Activated CD4-positive, alpha-beta memory T cell treated with anti-CD3 and anti-CD28 coated beads for 36 hours (primary cell): ENCODE measurements at places on chromosomes 12 and 14.

DNA sequence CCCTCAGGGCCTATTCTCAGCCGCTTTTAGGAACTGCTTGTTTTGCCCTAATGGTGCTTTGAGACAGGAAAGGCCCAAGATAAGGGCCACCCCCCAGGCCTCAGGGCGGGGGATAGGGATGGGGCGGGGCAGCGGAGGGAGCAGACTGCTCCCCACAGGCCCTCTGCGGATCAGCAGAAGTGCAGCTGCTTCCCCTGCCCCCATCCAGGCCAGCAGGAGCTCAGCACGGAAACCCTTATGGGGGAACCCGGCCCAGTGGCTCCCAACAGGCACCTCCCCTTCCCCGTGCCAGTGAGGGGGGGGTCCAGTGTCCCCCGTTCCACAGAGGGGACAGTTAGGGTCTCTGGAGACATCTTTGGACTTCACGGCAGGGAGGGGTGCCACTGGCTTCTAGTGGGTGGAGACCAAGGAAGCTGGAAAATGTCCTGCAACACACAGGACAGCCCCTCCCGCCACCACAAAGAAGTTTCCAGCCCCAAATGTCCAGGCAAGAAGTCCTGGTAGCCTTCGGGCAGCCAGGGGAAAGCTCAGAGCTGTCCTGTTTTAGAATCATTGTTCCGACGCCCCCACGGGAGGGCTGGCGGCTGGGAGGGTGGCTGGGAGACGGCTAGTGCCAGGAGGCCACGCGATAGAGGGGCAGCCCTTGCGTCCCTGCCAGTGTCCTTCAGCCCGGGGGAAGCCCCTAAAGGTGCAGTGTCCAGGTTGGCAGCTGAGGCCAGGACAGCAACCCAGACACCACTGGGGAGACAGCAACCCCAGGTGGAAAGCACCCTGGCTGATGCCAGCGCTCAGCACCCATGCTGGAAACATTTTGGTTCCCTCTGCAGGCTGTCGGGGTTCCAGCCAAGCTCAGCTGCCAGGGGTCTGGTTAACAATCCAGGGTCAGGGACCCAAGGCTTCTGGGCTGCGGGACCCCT lies 10.4 kb upstream of the GPR132 start:
- peak; percentile 58 for DNase-seq

DNA sequence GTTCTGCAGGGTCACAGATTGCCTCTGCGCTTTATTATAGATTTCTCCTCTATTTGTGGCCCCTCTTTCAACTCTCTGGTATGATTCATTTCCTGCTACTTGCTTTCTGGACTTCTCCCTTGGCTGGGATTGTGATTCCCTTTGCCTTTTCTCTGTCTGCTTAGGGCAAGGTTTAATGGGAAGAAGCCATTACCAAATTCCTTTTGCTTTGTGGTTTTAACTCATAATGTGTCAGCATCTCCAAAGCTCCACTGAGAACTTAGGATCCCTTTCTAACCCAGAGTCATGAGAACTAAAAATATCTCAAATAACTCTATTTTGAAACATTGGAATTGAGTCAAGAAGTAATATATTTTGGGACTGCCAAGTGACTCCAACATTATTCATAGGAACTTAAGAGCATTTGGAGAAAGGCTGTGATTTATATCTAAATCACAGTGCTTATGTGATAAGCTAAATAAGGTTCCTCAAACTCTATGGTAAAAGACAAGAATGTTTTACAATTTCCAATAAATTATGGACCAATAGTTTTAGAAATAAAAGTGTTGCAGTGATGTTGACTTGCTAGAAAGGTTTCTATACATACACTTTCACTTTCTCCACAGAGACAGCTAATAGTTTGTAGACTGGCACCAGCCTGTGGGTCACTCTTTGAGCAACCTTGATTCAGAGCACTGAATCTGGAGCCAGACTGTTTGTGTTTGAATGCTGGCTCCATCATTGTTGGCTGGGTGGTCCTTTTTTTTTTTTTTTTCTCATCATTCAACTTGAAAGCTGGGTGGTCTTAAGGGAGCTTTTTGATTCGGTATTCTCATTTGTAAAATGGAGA lies 93.9 kb downstream of the DACT1 start:
- DNase-seq: no peak

- DNase-seq: no peak
These were observed 110.6 kb downstream of the GTF2A1 start for GRCh38 chr14:81110186-81110585.

DNA sequence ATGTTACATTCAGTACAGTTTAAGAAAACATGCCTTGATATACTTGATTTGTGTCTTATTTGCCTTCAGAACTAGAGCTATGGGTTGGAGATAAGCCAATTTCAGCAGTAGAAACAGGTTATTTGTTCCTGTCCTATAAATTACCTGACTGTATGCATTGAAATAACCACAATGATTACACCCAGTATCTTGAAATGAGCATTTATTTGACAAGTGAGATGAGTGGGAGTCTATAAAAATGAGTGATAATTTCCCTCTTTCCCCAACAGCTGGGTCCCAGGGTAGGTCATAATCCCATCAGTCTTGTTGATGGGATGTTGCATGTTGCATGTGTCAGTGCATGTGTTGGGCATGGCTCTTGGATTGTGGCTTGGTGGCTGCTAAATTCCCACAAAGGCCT lies 3.7 kb downstream of the TAS2R42 start:
- no peak for DNase-seq
